ENCODE measurements at places on chromosomes 5 and 9.
A peak's percentile ranks its signal among the peaks of the same experiment; 100 is the strongest.

- no peak for DNase-seq
Measured at GRCh38 chr9:102986425-102986824, 8.7 kb upstream of the CYLC2 start.

GRCh38 chr5:109451146-109451545, 41.4 kb upstream of the PJA2 start:
- DNase-seq: no peak

DNA sequence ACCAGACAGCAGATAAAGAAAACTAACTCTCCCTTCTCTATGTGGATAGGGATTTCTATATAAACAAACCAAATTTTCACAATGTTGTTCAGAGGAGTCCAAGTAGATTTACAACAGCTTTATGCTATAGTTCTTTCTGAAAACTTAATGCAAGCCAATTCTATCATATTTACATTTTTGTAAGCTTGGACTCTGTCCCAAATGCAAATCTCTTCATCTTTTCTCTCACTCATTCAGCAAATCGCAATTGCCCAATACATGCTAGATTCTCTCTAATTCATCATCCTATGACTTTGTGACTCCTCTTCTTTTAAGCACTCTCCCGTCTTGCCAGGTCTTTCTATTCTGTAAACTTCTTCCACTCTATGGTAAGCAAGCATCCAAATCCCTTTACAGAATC, 39.1 kb upstream of the UGT3A2 start:
- no peak for DNase-seq

DNA sequence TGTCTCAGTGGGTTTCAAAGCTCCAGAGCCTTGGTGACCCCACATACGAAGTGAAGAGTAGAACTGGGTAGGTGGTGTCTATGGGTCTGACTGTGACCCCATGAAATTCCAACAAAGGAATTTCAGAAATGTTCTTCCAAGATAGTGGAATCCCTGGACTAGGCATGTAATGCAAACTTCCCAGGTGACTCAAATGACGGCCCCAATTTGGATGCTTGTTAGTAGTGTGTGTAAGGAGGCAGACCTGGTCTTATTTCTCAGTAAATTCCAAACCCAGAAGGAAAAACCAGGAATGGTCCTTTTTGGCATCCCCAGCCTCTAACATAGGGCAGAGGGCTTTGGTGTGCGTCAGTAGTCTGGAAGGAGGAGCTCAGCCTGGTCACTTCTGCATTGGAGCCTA, 43.6 kb upstream of the ABCA1 start:
- no peak for DNase-seq

- DNase-seq: no peak
Measured at GRCh38 chr5:50824109-50824508, 157.7 kb downstream of the PARP8 start.

DNA sequence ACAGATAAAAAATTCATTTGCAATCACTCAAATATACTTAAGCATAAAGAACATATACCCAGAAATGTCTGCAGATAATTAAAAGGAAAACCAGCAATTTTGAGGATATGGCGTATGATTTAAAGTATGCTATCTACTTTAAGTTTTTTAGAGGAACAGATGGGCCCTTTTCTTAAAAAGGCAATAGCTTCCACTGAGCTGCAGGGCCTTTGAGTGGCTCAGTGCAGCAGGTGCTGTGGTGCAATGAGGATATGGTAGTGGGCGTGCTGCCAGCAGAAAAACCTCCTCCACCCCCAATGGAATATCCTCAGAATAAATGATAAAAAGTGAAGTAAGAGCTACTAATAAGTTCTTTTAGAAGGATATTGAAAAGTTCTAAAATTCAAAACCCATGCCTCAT, 814.5 kb downstream of the MTRR start:
- no peak for DNase-seq

DNA sequence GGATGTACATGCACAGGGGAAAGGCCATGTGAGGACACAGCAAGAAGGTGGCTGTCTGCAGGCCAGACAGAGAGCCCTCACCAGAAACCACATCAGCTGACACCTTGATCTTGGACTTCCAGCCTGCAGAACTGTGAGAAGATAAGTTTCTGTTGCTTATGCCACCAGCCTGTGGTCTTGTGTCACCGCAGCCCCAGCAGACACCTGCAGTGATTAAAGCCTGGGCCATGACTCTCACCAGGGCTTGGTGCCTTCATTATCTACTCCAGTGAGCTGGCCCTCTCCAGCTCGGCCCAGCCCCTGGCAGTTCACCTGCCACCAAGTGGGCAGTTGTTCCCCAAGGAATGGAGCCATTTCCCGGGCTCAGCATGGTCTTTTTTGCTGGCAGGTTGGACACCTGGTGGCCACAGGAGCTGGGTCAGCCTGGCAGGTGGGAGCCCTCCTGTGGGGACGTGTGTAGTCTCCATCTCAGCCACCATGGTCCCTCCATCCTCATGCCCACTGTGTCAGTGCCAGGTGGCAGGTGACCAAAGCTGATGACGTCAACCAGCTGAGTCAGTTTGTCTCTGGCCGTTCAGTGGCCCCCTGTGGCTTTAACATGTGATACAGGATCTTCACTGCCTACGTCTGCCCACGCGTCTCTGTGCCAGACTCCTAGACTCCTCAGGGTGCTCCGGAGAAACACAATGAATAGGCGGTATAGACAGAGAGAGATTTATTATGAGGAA, 99.9 kb upstream of the PPP1R26 start:
- DNase-seq: no peak

DNA sequence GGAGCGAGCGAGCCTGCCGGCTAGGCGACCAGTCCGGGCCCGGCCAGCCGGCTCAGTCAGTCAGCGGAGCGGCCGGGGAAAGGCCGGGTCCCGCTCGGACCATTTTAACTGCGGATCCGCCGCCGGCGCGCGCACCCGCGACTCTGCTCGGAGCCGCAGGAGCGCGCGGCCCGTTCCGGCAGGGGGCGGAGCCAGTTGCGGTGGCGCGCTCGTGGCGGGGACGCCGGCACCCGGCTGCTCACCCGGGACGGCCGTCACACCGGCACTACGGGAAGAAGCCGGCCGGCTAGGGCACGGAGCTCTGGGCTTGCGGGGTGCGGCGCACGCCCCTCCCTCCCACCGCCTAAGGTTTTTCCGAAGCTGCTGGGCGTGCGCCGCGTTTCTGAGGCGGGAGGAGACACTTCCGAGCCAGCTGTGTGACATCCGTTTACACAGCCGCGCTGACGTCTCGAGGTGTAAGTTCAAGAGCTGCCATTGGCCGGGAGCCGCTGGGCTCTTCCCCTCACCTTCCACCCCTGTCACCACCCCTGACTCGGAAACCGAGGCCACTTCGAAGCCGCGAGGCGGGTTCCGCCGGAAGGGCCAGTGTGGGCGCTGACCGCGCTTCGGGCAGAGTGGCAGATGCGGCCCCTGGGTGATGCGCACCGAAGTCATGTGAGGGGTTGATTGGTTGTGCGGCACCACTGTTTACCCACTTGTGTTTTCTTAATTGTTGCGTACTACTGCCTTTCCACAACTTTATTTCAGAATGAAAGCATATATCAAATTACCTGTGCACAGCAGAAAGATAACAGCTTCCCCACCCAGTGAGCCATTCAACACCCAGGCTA, at the start of gene FBXL17:
Gene FBXL17 (minus strand): TSS at position 145 of the 830 bp plus-strand sequence.
- DNase-seq: peak; percentile 88

DNA sequence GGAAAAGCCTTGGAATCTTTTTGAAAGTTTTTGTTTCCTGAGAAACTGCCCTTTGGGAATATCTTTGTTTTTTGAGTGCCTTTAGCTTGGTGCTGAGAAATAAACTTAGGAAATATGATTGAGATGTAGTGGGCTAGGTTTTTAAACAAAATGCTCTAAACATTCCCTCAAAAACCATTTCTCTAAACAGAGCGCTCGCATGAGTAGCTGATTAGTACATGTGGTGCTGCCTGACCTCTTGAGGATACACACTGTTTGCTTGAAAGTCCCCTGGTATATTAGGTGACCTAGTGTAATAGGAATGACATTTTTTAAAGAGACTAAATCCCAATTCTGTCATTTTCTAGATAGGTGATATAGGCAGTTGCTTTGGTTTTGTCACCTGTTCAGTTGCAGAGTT, 132.3 kb downstream of the ADAMTSL1 start:
- DNase-seq: no peak

DNA sequence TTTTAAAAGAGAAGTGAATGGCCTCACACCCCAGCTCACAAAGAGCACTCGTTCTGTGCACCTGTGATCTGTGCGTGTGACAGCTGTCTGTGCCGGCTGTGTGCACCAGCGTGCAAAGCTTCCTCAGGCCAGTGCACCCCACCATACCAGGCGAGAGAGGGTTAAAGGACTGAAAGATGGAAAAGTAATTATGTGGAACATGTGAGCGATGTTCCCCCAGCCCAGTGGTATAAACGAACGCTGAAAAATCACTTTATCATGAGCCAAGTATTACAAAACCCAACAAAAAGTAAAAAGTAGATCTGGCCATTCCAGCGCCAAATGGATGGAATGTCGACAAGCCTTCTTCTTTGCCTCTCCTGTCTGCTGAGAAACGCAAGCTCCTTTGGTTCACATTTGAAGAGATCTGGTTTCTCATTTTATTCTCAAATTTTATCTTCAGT, 53.7 kb downstream of the IPPK start:
- no peak for DNase-seq

DNA sequence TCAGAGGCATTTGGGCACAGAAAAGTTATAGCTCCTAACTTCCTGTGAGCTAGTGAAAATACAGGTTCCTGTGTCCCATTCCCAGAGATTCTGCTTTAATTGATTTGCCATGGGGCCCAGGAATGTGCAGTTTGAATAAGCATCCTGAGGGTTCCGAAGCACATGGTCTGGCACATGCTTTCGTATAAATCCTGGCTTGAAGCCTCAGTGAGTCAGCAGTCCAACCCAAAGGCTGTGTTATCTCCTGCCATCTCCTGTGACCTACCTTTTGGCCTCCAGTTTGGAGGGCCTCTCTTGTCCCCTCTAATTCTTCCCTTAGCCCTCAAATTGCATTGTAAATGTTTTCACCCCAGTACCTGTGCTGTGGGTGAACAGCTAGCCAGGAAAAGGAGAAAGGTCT, 183.8 kb downstream of the NR3C1 start:
- DNase-seq: no peak

DNA sequence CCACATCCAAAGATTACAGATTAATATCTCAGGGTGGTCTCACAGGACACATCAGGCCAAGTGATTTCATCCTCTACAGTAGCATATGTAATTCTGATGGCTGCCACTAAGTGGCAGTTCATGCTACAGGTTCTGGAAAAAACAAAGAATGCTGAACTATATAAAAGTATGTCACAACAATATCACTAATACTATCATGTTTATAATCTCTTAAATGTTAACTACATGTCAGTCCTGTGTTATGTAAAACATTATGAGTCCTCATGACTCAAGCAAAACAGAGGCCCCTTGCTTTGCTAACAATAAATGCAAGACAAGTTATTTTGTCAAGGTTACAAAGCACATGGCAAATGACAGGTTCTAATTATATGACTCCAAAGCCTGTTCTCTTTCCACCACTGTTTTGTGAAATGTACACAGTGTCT, 233.2 kb downstream of the FBXL17 start:
- no peak for DNase-seq
